CD4-positive, alpha-beta T cell treated with Interleukin-17A for 1 hour (primary cell): ENCODE measurements at places on chromosomes 7 and 10.

DNA sequence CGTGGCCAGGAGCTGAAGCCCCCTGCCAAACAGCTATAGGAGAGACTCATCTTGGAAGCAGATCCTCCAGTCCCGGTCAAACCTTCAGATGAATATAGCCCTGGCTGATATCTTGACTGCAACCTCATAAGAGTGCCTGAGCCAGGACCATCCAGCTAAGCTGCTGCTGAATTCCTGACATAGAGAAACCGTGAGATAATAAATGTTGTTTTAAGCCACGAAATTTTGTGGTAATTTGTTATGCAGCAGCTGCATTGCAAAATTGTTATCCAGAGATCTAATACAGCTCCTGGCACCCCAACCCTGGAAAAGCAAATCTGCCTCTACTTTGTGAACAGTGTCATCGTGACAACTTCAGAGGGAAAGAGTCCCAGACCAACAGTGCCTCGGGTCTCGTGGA lies 119.9 kb downstream of the CREB5 start:
- DNase-seq = no peak

- no peak for DNase-seq
These were observed 377.8 kb upstream of the C7orf33 start for GRCh38 chr7:148212731-148213130.

DNA sequence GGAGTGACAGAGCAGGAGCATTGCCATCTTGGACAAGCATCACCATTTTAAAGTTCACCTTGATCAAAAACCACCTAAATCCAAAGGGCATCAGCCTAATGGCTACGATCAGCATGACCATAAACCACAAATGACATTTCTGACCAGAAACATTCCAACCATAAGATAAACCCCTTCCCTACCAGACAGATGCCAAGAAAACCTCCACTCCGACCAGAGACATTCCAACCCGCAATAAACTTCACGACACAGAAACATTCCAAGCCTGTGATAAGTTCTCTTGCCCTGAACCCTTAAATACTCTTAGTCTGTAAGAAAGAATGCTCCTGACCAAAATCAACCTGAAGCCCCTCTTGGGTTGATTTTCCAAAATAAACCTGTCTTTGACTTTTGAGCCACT lies 606.9 kb downstream of the POM121L12 start:
- no peak for DNase-seq

- no peak for DNase-seq
These were observed 60.4 kb downstream of the ARL4A start for GRCh38 chr7:12747687-12748306.

DNA sequence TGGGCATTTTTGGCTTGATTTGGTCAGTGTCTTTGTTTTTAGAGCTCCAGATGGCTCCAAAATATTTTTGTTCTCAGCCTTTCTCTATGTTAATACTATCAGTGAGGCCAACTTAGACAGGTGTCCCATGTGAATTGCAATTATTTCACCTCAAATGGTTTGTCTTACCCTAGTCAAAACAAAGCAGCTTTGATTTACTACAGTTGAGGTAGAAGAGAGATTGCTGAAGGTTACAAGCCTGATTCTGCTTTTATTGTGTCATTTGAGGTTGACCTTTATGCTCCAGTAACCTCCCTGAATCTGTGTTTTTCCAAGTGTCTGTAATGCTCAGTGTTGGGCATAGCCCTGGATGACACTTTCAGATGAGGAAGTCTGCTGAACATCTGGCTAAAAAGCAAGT lies 882.9 kb downstream of the NRG3 start:
- DNase-seq = no peak

GRCh38 chr10:27747096-27747451 lies 1.5 kb upstream of the MKX start:
- DNase-seq = no peak

GRCh38 chr7:587767-588166 lies 68.1 kb upstream of the PDGFA start:
- DNase-seq = no peak

GRCh38 chr7:155584261-155584660 lies 37.9 kb upstream of the CNPY1 start:
- no peak for DNase-seq

GRCh38 chr7:108568801-108569380 lies 615 bp downstream of the THAP5 start:
- DNase-seq = no peak

GRCh38 chr7:157660971-157661610 lies 324.3 kb downstream of the DNAJB6 start:
- DNase-seq = no peak

GRCh38 chr7:69295977-69296376 lies 302.3 kb upstream of the AUTS2 start:
- DNase-seq = no peak

DNA sequence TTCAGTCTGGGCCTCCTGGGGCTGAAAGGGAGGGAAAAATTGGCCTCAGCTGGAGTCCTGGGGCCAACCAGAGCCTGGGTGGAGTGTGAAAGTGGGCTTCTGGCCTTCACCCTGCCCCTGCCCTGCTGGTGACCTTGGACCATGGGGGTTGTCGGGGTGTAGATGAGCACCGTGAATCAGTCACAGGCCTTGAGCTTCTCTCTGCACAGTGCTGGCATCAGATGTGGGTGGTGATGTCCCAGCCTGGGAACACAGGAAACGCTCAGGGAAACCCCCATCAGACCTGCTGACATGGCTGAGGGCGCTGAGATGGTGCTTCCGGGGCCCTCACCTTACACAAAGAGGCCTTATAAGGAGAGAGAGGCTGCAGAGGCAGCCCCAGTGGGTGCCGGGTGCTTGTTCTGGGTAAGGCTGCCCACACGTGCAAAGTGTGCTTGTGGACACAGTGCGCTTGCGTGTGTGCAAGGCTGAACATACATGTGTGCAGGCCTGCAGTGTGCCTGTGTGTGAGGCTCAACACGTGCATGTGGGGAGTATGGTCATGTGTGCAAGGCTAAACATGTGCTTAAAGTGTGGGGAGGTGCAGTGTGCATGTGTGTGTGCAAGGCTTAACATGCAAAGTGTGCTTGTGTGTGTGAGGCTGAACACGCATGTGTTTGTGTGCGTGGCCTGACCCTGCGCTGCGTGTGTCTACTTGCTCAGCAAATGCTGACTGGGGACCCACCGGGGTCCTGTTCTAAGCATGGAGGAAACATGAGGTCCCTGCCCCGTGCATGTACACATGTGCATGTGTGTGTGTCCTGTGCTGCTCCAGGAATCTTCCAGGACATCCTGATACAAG lies 6.5 kb downstream of the ARPC1B start:
- DNase-seq = peak; percentile 96

GRCh38 chr10:71694039-71694501 lies 25.5 kb downstream of the C10orf105 start:
- DNase-seq = no peak

DNA sequence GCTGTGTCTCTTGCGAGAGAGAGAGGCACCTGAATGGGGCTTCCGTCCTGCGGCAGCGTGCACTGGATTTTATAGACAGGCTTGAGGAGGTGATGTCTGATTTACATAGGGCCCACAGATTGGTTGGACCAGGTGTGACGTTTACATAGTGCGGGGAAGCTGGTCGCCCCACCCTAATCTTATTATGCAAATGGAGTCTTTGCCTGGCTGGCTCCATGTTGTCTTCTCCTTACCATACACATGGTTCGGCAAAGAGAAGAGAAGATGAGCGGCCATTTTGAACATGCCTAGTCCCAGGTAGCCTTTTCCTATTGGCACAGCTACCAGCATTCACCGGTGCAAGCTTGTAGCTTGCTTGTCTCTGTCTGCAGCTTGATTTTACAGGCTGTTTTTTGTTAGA lies 238.5 kb upstream of the GALNT17 start:
- no peak for DNase-seq

GRCh38 chr10:126408953-126409641 lies 20.8 kb upstream of the ADAM12 start:
- no peak for DNase-seq

- DNase-seq = no peak
These were observed 186.2 kb upstream of the PRKCQ start for GRCh38 chr10:6766131-6766801.

GRCh38 chr10:60050366-60050765 lies 144.0 kb upstream of the CCDC6 start:
- no peak for DNase-seq

GRCh38 chr7:94059746-94060145 lies 55.6 kb upstream of the BET1 start:
- DNase-seq = no peak
